ENCODE measurements at places on chromosomes 4 and X.
A peak's percentile ranks its signal among the peaks of the same experiment; 100 is the strongest.

GRCh38 chr4:174248407-174248806 lies 35.1 kb downstream of the FBXO8 start:
- DNase-seq = no peak

- DNase-seq = no peak
These were observed 41.8 kb downstream of the INTS12 start for GRCh38 chr4:105666693-105667092.

- DNase-seq = no peak
These were observed 136.5 kb downstream of the RAB28 start for GRCh38 chr4:13347517-13348125.

DNA sequence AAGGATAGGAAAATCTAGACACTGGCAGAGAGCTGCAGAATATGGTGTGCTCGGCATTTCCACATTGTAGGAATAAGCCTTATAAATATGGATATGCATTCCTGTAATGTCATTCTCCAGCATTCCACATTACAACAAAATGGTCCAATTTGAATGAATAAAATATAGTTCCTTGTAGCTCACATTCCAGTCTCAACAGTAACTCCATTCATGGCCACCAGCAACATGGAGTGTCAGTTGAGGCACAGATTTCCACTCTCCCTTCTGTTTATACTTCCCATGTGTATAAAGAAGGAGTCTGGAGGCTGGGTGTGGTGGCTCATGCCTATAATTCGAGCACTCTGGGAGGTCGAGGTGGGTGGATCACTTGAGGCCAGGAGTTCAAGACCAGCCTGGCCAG lies 84.5 kb downstream of the AASDH start:
- DNase-seq = no peak

DNA sequence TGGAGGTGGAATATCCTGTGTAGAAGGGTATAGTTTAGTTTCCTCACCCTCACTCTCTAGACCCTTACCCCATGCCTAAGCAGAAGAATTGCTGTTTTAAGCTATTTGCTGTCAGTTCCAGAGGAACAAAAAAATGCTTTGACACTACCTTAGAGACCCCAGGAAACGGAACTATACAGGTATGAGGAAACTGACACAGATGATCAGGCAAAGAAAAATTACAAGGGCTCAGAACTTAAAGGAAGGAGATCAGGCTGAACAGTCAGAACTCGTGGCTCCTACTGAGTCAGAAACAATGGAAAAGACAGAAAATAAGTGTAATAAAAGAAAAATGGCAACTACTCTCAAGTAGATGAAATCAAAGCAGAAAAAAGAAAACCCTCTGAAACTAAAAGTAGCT lies 65.6 kb downstream of the BANK1 start:
- no peak for DNase-seq

DNA sequence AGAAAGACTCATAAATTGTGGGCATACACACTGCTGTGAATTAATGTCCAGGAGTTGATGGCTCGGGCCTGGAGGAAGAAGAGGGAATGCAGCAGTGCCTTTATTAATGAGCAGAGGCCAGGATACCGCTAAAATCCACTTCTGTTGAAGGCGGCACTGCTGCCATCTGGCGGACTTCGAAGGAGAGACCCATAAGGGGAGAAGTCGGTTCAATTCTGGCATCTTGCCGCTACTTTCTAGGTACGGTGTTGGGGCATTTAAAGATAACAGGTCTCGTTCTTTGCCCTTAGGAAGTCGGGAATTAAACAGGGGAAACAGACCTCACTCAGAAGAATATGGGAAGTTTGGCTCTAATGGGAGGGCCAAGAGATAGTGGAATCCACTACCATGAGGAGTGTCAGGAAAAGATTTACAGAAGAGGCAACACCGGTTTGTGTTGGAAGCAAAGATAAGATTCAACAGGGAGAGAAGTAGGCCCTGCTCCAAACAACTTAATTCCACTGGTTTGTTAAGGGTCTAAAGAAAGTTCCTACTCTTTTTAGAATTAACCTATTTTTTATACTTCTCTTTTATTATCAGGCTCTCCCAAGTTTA lies 133.6 kb upstream of the GIMD1 start:
- DNase-seq = peak; percentile 59

DNA sequence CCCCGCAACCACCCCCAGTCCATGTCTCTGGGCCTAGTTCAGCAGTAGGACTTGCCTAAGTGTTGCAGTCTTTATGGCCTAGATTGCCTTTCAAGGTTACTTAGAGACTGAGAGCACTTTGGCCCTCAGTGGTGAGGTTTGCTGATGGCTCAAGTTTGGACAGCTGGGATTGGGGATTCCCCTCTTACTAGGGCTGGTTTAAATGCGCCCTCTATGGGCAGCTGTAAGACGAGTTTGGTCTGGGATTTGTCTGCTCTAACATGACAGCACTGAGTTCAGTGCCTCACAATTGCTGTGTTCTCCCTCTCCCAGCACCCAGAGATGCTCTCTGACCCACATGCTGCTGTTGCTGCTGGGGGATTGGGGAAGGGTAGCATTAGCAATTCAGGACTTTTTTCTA lies 23.1 kb downstream of the DACH2 start:
- peak; percentile 7 for DNase-seq

Data from AG08396 (cell line).